H1 (cell line): ENCODE measurements at places on chromosomes 1 and 21. TPM values are rescaled to one million over a fixed set of nuclear protein-coding genes. Genes with fewer than 3 reads are reported as not detected.

- no peaks in the 10 kb centered on the region for H3K27me3 ChIP-seq
- H3K4me1 ChIP-seq: no peaks in the 10 kb centered on the region
- no peaks in the 10 kb centered on the region for H3K36me3 ChIP-seq
- H3K27ac ChIP-seq: no peak overlapping the region
- no peak overlapping the region for H3K4me3 ChIP-seq
These were observed 247.6 kb upstream of the SGIP1 start for GRCh38 chr1:66286307-66286706.

DNA sequence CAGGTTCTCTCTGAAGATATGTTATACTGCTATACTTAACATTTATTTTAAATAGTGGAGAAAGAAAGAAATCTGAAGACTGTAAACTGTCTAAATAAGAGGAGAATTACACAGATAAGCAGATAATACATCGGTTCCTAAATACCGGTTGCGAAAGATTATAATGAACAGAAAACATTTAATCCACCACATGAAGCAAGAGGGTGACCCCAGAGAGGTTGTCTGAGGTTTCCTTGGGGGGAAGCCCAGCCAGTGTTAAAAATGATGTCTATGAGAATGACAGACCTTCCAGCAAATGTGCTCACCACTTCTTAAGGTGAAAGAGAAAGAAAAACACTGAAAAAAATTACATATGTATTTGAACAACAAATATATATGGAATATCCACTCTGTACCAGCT is 356.4 kb upstream of the KAZN start:
- H3K27ac ChIP-seq: no peak overlapping the region
- no peak for DNase-seq
- H3K4me3 ChIP-seq: no peak overlapping the region
- H3K36me3 ChIP-seq: no peaks in the 10 kb centered on the region

GRCh38 chr1:66723985-66724384 is 28.3 kb upstream of the DYNLT5 start:
- H3K27ac ChIP-seq: no peak overlapping the region
- DNase-seq: no peak
- no peaks in the 10 kb centered on the region for H3K27me3 ChIP-seq
- H3K36me3 ChIP-seq: no peaks in the 10 kb centered on the region
- H3K4me3 ChIP-seq: no peak overlapping the region

GRCh38 chr1:53359934-53360276 is 32.0 kb upstream of the LRP8 start:
- DNase-seq: no peak
- H3K4me3 ChIP-seq: no peak overlapping the region
- H3K36me3 ChIP-seq: no peaks in the 10 kb centered on the region

DNA sequence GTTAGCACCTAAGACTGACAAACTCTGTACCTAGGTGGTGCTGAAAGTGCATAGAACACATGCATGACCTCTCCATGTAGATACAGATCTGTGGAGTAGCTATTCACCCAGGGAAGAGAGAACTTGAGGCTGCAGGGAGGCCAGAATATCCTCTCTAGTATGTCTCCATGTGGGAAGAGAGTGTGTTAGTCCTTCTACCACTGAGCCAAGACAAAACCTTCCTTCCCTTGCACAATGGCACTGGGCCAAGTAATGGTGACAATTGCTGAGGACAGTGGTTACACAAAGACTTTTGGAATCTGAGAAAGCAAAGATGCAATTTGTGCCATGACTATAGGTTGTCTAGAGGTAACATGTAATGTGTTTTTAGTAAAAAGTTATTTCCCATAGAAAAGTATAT is 52.3 kb downstream of the C1orf198 start:
- H3K4me3 ChIP-seq: no peak overlapping the region
- H3K27me3 ChIP-seq: no peaks in the 10 kb centered on the region
- H3K4me1 ChIP-seq: no peaks in the 10 kb centered on the region
- H3K36me3 ChIP-seq: no peaks in the 10 kb centered on the region
- no peak overlapping the region for H3K27ac ChIP-seq

- H3K4me1 ChIP-seq: peaks cover 12% of the 10 kb centered on the region
- no peak for DNase-seq
- no peak overlapping the region for H3K27ac ChIP-seq
- H3K27me3 ChIP-seq: peaks cover 7% of the 10 kb centered on the region; the same call in 1 of the 2 replicates
- no peaks in the 10 kb centered on the region for H3K36me3 ChIP-seq
- no peak overlapping the region for H3K4me3 ChIP-seq
These were observed 1.5 kb upstream of the CLCNKA start for GRCh38 chr1:16020325-16020724.

- H3K36me3 ChIP-seq: no peaks in the 10 kb centered on the region
- H3K27ac ChIP-seq: no peak overlapping the region
- H3K27me3 ChIP-seq: no peaks in the 10 kb centered on the region
- H3K4me3 ChIP-seq: no peak overlapping the region
- no peaks in the 10 kb centered on the region for H3K4me1 ChIP-seq
- DNase-seq: peak; percentile 51
These were observed 37.5 kb upstream of the PLA2G2C start for GRCh38 chr1:20223551-20224419.

- no peaks in the 10 kb centered on the region for H3K36me3 ChIP-seq
- H3K27me3 ChIP-seq: no peaks in the 10 kb centered on the region
- peaks cover 15% of the 10 kb centered on the region for H3K4me1 ChIP-seq
- H3K4me3 ChIP-seq: no peak overlapping the region
- no peak for DNase-seq
These were observed 17.6 kb downstream of the ESRRG start for GRCh38 chr1:216705676-216706075.

DNA sequence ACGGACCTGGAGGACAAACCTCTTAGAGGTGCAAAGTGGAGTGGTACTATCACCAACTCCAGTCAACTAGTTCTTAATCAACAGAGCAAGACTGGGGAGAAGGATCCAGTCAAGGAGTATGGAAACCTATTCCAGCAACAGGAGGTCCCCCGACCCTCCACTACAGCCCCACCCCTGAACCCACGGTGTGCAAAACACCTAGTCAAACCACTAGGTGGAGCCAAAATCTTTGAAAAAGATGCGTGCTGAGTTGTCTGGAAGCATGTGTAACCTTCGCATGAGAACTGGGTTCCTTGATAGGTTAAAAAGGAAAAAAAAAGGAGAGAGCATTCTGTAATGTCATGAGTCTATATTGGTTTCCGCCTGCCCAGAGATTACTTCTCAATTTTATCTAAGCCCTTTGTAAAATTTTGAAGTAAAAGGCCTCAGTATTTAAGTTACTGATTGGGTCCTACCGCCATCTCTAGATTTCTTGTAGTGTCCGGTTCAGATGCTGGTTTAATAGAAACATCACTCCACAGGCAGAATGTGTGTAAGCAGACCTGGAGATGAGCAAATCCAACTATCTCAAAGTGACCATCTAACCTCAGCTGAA is 81.9 kb upstream of the HAO2 start:
- no peak for DNase-seq
- no peaks in the 10 kb centered on the region for H3K4me1 ChIP-seq
- no peaks in the 10 kb centered on the region for H3K27me3 ChIP-seq
- no peak overlapping the region for H3K4me3 ChIP-seq
- H3K27ac ChIP-seq: no peak overlapping the region
- H3K36me3 ChIP-seq: no peaks in the 10 kb centered on the region

DNA sequence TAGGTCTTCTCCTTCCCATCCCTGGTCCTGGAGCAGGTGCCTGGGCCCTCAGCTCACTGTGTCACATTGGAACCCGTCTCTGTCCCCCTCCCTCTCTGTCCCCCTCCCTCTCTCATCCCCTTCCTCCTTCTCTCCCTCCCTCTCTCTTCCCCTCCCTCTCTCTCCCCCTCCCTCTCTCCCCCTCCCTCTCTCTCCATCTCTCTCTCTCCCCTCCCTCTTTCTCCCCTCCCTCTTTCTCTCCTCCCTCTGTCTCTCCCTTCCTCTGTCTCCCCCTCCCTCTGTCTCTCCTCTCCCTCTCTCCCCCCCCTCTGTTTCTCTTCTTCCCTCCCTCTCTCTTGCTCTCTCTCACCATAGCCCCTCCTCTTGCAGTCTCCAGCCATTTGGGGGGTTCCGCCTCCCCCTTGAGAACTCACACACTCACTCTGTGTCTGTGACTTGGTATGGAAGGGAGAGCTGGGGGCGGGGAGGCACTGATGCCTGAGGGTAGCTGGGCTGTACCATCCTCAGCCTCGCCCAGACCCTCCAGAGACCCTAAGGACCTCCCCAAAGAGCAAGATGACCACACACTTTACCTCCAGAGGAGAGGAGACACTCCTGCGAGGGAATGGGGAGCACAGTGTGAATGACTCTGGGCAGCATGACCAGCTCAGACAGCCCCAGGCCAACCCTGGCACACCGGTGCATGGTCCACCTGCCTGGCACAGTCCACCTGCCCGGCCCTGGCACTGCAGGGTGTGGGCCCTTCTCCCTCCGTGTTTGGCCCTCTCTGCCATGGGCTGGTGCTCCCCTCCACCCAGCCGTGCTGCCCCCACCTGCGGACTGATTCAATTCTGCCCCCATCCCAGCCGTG is 102.8 kb upstream of the ARHGEF16 start:
- no peak for DNase-seq
- H3K27ac ChIP-seq: no peak overlapping the region
- no peak overlapping the region; the same call in 1 of the 2 replicates for H3K4me3 ChIP-seq

DNA sequence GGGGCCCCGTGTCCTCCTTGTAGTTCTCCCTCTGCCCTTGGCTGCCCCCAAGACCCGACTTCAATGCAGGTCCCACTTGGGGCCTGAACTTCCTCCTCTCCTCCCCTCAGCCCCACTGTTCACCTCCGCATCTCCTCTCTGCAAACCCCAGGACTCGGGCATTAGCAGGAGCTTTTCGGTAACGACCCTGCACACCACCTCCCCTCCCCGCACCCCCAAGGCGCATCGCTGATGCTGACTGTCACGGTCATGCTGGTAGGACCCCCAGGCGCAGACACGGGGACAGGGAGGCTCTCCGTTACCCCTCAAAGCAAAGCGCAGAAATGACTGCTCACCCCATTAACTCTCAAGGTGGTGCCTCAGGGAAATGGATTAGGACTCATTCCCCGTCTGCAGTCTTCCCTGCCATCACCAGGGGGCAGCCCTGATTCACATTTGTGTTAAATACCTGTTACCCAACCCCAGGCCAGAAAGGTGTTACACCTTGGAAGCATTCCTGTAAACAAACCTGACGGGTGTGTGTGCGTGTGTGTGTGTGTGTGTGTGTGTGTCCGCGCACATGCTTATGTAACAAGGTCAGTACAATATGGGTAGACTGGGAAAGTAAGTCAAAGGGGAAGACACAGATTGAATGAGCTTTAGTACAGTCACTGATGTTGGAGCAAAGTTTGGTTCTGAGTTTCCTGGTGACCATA is 6.4 kb upstream of the GUCA2B start:
- no peaks in the 10 kb centered on the region for H3K4me1 ChIP-seq
- H3K4me3 ChIP-seq: no peak overlapping the region
- H3K27me3 ChIP-seq: no peaks in the 10 kb centered on the region
- H3K36me3 ChIP-seq: no peaks in the 10 kb centered on the region
- H3K27ac ChIP-seq: no peak overlapping the region

- DNase-seq: no peak
- peaks cover 3% of the 10 kb centered on the region; the same call in 1 of the 2 replicates for H3K36me3 ChIP-seq
- H3K27ac ChIP-seq: no peak overlapping the region
- H3K4me3 ChIP-seq: no peak overlapping the region
- H3K4me1 ChIP-seq: no peaks in the 10 kb centered on the region
These were observed 9.5 kb downstream of the GPR37L1 start for GRCh38 chr1:202131956-202132821.

- no peak for DNase-seq
- H3K4me3 ChIP-seq: no peak overlapping the region
- no peaks in the 10 kb centered on the region for H3K4me1 ChIP-seq
These were observed 281.7 kb upstream of the CXADR start for GRCh38 chr21:17231124-17231523.

DNA sequence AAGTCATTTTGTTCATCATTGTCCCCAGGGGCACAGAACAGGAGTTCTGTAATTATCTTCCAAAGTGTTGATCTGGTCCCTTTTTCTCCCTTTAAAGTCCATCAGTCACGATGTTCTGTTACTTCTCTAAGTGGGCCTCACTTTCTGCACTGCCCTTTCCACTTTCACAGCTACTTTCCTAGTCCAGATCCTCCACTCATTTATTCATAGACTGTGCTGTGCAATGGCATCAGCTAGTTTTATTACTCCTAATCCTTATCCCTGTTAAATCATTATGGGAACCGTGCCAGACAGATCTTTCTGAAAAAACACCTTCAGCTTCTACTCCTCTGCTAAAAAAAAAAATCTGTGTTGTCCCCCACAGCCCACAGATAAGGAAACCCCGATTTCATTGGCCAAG is 64.0 kb upstream of the BCL10 start:
- no peaks in the 10 kb centered on the region for H3K27me3 ChIP-seq
- peaks cover 2% of the 10 kb centered on the region; the same call in 1 of the 2 replicates for H3K4me1 ChIP-seq
- H3K36me3 ChIP-seq: no peaks in the 10 kb centered on the region
- no peak overlapping the region for H3K4me3 ChIP-seq

DNA sequence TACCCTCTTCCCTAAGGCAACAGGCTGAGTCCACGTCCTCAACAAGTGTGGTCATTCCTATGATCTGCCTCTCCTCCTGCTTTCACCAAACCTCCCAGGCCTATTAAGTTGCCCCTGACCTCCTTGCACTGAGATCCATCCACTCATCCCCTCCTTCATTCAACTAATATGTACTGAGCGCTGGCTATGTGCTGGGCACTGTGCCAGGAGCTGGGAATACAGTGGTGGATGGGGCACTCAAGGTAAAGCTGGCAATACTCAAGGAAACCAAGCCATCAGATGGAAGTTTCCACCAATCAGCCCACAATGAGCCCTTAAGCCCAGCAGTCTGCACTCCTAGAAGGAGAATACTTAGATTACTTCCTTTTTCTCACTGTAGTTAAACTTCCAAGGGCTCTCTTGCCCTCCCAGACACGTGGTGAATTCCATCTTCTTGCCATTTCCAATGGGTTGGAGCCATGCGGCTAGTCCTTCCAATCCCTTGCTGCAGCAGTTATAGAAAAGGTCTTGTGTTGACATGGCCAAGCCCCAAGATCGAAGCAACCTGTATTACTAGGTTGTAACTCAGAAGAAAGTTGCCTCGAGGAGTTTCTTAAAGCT is 279.9 kb upstream of the RUNX1 start:
- H3K4me1 ChIP-seq: no peaks in the 10 kb centered on the region
- H3K27ac ChIP-seq: no peak overlapping the region
- no peaks in the 10 kb centered on the region for H3K27me3 ChIP-seq
- no peak for DNase-seq

- no peak overlapping the region for H3K27ac ChIP-seq
- DNase-seq: no peak
- no peaks in the 10 kb centered on the region for H3K36me3 ChIP-seq
- no peak overlapping the region for H3K4me3 ChIP-seq
These were observed 11.1 kb downstream of the PTP4A2 start for GRCh38 chr1:31926853-31927660.

GRCh38 chr1:9718006-9718680 is 66.6 kb downstream of the PIK3CD start:
- H3K4me3 ChIP-seq: no peak overlapping the region
- DNase-seq: no peak
- peaks cover 50% of the 10 kb centered on the region for H3K4me1 ChIP-seq
- H3K27me3 ChIP-seq: no peaks in the 10 kb centered on the region
- 0 out of 2 replicates have a peak overlapping the region, but pooled peaks have one; percentile 13 for H3K27ac ChIP-seq

GRCh38 chr1:17200246-17200645 is 4.7 kb upstream of the PADI1 start:
- H3K4me1 ChIP-seq: no peaks in the 10 kb centered on the region; the same call in 1 of the 2 replicates
- H3K27ac ChIP-seq: no peak overlapping the region
- H3K27me3 ChIP-seq: no peaks in the 10 kb centered on the region
- H3K4me3 ChIP-seq: no peak overlapping the region
- H3K36me3 ChIP-seq: no peaks in the 10 kb centered on the region

SPATA45 gene
- 0.65 TPM in 1 of 2 replicates, not detected in the other for total RNA-seq

GSTM5 gene
- 0.24 and 0.25 TPM in 2 replicates for total RNA-seq

SPATA1 gene
- total RNA-seq: 1.1 TPM in 2 replicates

KAZN gene
- 10.6 and 11.8 TPM in 2 replicates for total RNA-seq

SPRR1B gene
- not detected in 2 replicates for total RNA-seq

TFF3 gene
- 1.7 TPM in 1 of 2 replicates, not detected in the other for total RNA-seq
